ENCODE measurements at places on chromosomes 1 and 21.
A peak's percentile ranks its signal among the peaks of the same experiment; 100 is the strongest.

- DNase-seq: peak; percentile 79
Observed at GRCh38 chr21:42593007-42593814, 60.2 kb upstream of the PDE9A start.

GRCh38 chr1:114585231-114585630 lies 3.8 kb upstream of the BCAS2 start:
- no peak for DNase-seq

GRCh38 chr1:217014066-217014465 lies 290.8 kb upstream of the ESRRG start:
- DNase-seq: no peak

- DNase-seq: no peak
Observed at GRCh38 chr1:15736038-15736891, at the start of gene SLC25A34. TSS of gene SLC25A34 (plus strand) at chr1:15736258. CDS start at chr1:15736486, 228 bp downstream.

DNA sequence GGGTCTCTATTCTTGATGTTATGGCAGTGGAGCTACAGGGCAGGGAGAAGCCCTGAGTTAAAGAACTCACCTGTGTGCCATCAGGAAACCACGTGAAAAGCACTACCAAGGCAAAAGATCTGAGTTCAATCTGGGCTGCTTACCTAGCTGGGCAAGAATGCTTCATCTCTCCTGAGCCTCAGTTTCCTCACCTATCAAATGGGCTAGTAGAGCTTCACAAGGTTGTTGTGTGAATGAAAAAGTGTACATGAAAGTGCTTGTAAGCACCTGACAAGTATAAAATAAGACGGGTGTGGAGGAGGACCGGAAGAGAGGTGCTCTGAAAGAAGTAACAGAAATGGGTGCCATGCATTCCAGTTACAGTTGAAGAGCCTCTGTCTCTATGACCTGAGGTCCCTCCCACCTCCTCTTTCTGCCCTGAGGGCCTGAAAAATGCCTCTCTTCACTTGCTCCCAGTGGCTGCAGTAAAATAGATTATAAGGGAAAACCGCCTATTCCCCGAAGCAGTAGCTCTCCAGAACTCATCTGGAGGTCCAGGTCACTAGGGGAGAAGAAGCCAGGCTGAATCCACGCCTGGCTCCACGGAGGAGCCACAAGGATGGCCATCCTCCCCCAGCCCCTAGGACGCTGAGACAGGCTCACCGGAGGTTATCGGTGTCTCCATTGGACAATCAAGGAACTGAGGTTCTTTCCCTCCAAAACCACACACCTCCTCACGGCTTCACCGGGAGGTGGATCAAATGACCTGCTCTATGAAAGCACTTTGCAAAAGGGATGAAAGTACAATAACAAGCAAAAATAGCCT lies 1.4 kb downstream of the GPR161 start:
- DNase-seq: no peak

Data from hematopoietic multipotent progenitor cell treated with erythropoietin and hydrocortisone succinate and interleukin-3 and kit ligand, for 6 days (in vitro differentiated cells).